ENCODE measurements at places on chromosomes 3 and 15.

DNA sequence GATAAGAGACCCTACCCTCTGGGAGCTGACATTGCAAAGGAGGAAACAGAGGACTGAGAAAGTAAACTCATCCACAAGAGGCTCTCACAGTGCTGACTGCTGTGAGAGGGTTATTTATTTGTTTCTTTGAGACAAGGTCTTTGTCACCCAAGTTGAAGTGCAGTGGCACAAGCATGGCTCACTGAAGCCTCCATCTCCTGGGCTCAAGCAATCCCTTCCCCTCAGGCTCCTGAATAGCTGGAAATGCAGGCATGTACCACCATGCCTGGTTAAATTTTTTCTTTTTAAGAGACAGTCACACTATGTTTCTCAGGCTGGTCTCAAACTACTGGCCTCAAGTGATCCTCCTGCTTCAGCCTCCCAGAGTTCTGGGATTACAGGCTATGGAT lies 52.8 kb downstream of the FBLN2 start:
- no peaks in the 10 kb centered on the region for H3K4me1 ChIP-seq
- no peaks in the 10 kb centered on the region for H3K36me3 ChIP-seq
- H3K27ac ChIP-seq, result no peak overlapping the region
- H3K27me3 ChIP-seq, result peaks cover 3% of the 10 kb centered on the region

DNA sequence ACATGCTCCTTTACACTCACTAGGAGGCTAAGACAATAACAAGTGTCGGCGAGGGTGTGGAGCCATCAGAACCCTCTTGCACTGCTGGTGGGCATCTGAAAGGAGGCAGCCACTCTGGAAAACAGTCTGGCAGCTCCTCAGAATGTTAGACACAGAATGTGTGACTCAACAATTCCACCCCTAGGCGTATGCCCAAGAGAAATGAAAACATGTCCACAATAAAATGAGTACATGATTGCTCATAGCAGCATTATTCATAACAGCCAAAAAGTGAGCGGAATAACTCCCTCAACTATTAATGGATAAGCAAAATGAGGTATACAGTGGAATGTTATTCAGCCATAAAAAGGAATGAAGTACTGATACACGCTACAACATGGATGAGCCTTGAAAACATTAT lies 57.8 kb downstream of the WNT7A start:
- peak; percentile 37 for DNase-seq
- no peak overlapping the region for H3K4me3 ChIP-seq
- H3K27me3 ChIP-seq, result no peaks in the 10 kb centered on the region
- peak overlapping the region; percentile 39 for H3K27ac ChIP-seq
- H3K36me3 ChIP-seq, result peaks cover 29% of the 10 kb centered on the region

GRCh38 chr3:105755121-105755886 lies 113.5 kb downstream of the CBLB start:
- H3K27ac ChIP-seq, result peak overlapping the region; percentile 79
- peaks cover 68% of the 10 kb centered on the region for H3K4me1 ChIP-seq
- peaks cover 55% of the 10 kb centered on the region for H3K36me3 ChIP-seq
- no peaks in the 10 kb centered on the region for H3K27me3 ChIP-seq

- no peaks in the 10 kb centered on the region for H3K4me1 ChIP-seq
- H3K27me3 ChIP-seq, result peaks cover 8% of the 10 kb centered on the region
- no peak overlapping the region for H3K27ac ChIP-seq
- H3K36me3 ChIP-seq, result no peaks in the 10 kb centered on the region
Observed at GRCh38 chr3:73437828-73438227, 186.9 kb downstream of the PDZRN3 start.

- H3K4me1 ChIP-seq, result no peaks in the 10 kb centered on the region
- no peaks in the 10 kb centered on the region for H3K27me3 ChIP-seq
- DNase-seq, result no peak
- no peak overlapping the region for H3K4me3 ChIP-seq
Observed at GRCh38 chr3:27200721-27201489, 168.3 kb downstream of the NEK10 start.

All from activated CD4-positive, alpha-beta T cell treated with anti-CD3 and anti-CD28 coated beads for 36 hours (primary cell).